ENCODE measurements at places on chromosomes 11 and 22.

DNA sequence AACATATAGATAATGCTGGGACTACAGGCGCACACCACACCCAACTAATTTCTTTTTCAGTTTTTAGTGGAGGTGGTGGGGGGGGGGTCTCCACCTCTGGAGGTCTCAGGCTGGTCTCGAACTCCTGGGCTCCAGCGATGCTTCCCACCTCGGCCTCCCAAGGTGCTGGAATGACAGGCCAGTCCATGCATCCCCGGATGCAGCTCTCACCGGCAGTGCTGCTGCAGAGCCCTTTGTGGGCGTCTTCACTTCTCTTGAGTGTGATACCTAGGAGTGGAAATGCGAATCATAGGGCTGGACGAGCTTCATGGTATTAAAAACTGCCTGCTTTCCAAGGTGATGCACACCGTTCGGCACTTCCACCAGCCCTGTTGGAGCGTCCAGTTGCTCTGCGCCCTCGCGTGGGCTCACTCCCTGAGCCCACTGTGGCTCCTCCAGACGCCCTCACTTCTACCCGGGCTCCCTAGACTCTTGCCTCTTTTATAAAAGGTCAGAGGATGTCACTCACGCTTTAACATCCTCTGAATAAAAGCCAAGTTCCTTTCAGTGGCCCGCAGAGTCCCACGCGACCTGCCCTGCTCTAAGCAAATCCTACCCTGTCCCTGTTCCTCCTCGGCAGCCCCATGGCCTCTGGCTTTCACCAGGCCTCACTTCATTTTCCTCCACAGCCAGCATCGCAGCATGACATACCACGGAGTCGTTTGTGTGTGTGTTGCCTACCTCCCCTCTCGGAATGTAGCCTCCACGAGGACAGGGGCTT lies 837 bp upstream of the BID start:
- no peak overlapping the region for H3K27ac ChIP-seq
- peaks cover 3% of the 10 kb centered on the region for H3K4me1 ChIP-seq
- DNase-seq, result no peak
- H3K36me3 ChIP-seq, result no peaks in the 10 kb centered on the region

DNA sequence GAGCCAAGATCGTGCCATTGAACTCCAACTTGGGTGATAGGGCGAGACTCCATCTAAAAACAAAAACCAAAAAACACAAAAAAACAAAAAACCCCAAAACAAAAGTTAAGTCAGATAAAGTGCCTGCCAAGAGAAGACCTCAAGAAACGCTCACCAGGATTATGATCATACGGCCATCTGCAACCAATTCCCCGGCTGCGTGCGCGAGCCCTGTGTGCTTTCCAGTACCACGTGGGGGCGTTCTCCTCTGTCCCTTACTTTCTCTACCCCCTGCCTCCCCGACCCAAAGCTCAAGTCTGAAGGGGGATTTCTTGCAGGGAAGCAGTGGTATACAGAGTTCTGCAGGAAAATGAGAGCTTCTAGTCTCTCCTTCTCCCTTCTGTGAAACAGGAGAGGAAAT lies 10.5 kb upstream of the RPS19BP1 start:
- DNase-seq, result no peak
- H3K4me1 ChIP-seq, result no peaks in the 10 kb centered on the region
- no peaks in the 10 kb centered on the region for H3K27me3 ChIP-seq
- H3K36me3 ChIP-seq, result no peaks in the 10 kb centered on the region
- H3K27ac ChIP-seq, result no peak overlapping the region
- H3K4me3 ChIP-seq, result no peak overlapping the region

GRCh38 chr11:127039591-127039990 lies 39.0 kb upstream of the KIRREL3 start:
- DNase-seq, result no peak
- no peak overlapping the region for H3K27ac ChIP-seq
- no peaks in the 10 kb centered on the region for H3K27me3 ChIP-seq
- H3K4me3 ChIP-seq, result no peak overlapping the region

- peak overlapping the region; percentile 95 for H3K27ac ChIP-seq
- no peak for DNase-seq
- peaks cover 37% of the 10 kb centered on the region for H3K4me1 ChIP-seq
- H3K4me3 ChIP-seq, result peak overlapping the region; percentile 95
- H3K36me3 ChIP-seq, result peaks cover 13% of the 10 kb centered on the region
These were observed 781 bp downstream of the SIDT2 start for GRCh38 chr11:117179048-117179999.

DNA sequence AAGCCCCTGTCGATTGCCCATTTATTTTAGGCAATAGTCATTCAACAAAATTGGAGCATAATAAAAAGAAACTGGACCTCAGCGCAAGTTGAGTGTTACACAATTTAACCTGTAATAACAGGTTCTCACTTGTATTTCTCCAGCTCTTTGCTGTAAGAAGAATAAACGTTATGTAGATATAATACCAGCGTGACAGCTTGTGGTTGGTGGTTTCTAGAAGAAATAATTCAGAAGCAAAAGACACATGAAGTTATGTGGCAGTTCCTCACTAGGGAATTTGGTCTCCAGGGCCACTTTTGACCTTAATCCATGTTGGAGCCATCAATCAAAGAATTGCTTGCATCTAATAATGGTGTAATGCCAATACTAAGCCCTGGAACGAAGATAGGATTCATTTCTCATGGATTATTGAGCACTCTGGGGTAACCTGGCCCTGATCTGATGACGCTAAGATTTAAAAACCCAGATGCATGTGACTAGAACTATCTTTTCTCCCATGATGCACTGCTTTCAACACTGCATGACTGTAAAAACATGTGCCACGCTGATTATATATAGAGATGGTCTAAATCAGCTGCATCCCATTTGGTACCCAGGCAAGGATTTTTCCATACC lies 129.7 kb upstream of the LDLRAD3 start:
- no peak overlapping the region for H3K27ac ChIP-seq
- no peaks in the 10 kb centered on the region for H3K27me3 ChIP-seq
- H3K36me3 ChIP-seq, result no peaks in the 10 kb centered on the region
- H3K4me1 ChIP-seq, result no peaks in the 10 kb centered on the region
- no peak for DNase-seq

DNA sequence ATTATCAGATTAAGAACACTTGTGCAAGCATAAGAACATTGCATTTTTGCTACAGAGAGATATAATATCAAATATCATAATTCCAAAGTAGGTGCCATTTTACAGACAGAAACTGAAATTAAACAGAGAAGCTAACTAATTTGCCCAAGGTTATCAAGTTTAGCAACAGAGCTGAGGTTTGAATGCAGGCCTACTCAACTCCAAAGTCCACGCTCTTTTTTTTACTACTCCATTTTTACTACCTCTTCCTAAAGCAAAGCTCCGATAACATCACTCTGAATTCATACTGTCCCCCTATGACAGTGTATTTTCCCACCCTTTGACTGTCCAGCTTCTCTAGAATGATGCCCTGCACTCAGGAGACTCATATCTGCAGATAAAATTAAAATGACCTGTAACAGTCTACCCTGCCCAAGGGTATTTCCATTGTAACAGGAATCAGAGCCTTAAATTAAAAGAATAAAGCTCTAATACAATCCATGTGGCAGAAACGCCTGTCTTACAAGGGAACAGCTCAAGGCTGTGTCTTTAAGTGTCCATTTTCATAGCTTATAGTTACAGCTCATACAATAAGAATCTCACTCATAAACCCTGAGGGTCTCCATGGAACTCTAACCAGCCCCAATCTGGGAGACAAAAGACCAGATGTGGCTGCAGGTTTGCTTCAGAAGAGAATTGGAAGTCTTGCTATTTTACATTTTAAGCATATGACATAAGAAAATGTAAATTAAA lies 36.8 kb downstream of the ALG9 start:
- peaks cover 36% of the 10 kb centered on the region for H3K36me3 ChIP-seq
- H3K27me3 ChIP-seq, result no peaks in the 10 kb centered on the region
- no peaks in the 10 kb centered on the region for H3K4me1 ChIP-seq
- no peak for DNase-seq

DNA sequence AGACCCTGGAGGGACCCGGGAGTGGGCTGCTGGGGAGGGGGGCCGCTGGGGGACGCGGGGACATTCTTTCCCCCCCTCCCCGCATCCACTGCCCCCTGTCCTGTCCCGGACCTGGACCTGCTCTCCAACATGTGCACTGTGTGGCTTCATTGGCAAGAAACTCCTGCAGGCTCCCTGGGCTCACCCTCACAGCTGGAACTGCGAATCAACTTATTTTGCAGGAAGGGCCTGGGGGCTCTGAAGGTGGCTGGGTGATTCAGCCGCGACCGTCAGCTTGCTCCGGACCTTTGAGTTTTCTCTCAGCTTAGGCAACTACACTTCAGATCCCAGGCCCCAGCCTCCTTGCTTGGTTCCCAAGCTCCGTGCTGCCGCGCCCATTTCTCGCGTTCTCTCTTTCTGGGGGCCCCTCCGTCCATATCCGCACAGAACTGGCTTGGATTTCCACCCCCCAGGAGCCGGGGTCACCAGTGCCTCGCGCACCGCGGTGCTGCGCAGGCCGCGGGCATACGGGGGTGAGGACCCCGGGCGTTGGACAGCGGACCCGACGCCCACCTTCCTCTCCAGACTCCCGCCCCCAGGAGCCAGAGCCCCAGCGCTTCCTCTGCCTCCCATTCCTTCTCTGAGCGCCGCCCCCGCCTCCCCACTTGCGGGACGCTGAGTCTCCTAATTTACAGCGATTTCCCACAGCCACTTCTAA lies 471 bp upstream of the AHNAK start:
- peak overlapping the region; percentile 98 for H3K27ac ChIP-seq
- H3K27me3 ChIP-seq, result no peaks in the 10 kb centered on the region
- peak overlapping the region; percentile 91 for H3K4me3 ChIP-seq
- DNase-seq, result no peak
- H3K4me1 ChIP-seq, result peaks cover 67% of the 10 kb centered on the region

DNA sequence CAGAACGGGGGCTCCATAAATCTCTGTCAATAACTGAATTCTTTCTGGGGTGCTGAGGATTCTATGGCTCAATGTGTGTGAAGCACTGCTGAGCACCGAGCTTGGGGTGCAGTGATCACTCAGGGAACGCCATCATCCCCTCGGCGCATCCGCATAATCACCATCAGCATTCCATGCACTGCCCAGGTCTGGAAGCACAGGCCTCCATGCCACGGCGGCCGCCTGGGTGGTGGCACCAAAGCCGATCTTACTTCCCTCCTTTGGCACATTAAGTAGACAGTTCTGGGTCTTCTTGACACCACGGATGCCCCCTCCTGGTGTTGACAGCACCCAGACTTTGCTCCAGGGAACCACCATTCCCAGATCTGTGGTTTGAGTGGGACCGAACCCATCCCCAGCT lies 15.6 kb downstream of the LTO1 start:
- H3K4me3 ChIP-seq, result no peak overlapping the region
- H3K27ac ChIP-seq, result no peak overlapping the region
- H3K36me3 ChIP-seq, result peaks cover 12% of the 10 kb centered on the region
- DNase-seq, result no peak
- no peaks in the 10 kb centered on the region for H3K27me3 ChIP-seq

DNA sequence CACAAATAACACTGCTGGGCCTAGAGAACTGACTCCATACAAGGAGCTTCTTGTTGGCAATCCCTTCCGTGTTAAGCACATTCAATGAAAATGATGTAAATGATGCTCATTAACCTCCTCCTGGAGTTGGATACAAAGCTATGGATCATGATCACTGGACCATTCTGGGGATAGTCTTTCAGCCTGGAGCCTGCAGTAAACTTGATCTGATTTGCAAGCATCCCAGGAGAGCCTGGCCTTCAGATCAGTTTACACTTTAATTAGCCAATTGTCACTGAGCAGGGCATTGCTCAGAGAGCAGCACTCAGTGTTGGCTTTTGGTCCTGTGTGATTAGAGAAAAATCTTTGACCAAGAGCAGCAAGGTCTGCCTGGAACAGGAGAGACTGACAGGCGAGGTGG lies 45.6 kb downstream of the ARFGAP3 start:
- no peaks in the 10 kb centered on the region for H3K27me3 ChIP-seq
- no peak overlapping the region for H3K4me3 ChIP-seq
- peaks cover 66% of the 10 kb centered on the region for H3K36me3 ChIP-seq
- H3K27ac ChIP-seq, result no peak overlapping the region

- DNase-seq, result no peak
- no peak overlapping the region for H3K27ac ChIP-seq
- no peaks in the 10 kb centered on the region for H3K4me1 ChIP-seq
- H3K4me3 ChIP-seq, result no peak overlapping the region
- H3K27me3 ChIP-seq, result no peaks in the 10 kb centered on the region
- no peaks in the 10 kb centered on the region for H3K36me3 ChIP-seq
These were observed 34.4 kb upstream of the HEPHL1 start for GRCh38 chr11:93986716-93987115.

DNA sequence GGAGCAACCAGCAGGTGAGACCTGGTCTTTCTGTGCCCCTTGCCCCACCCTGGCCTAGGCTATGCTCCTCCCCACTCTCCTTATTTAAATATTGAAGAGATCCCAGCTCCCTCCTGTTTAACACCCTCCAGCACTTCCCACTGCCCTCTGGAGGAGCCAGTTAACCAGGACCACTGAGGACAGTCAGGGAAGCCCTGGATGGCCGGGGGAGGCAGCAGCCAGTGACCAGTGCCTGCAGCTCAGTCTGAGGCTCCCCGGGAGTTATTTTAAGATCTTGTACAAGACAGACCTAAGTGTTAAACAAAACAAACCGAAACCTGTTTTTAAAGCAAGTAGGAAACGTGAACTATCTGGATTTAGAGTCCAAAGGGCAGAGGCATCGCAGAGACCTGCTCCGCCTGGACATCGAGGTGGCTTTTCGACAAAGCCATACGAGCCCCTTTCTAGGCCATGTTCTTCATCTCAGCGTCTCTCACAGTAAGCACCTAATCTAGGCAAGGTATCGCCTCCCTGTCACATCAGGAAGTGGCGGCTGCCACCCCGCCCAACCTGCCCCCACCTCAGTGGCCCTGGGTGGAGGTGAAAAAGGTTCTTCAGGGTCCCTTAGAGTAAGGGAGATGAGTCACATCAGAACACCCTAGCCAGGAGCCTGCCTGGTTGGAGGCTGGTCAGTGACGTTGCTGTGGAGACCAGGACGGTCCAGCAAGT lies 35.2 kb downstream of the TRMU start:
- no peaks in the 10 kb centered on the region for H3K36me3 ChIP-seq
- no peaks in the 10 kb centered on the region for H3K27me3 ChIP-seq
- no peak for DNase-seq
- no peak overlapping the region for H3K4me3 ChIP-seq
- no peaks in the 10 kb centered on the region for H3K4me1 ChIP-seq

DNA sequence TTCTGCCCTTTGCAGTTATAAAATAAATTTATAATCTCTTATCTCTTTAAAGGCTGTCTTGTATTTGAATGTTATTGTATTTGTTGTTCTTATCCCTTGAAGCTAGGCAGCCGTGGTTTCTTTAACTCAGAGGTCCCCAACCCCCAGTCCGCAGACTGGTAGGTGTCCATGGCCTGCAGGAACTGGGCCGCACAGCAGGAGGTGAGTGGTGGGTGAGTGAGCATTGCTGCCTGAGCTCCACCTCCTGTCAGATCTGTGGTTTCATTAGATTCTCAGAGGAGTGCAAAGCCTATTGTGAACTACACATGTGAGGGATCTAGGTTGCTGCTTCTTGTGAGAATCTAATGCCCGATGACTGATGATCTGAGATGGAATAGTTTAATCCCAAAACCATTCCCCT lies 380.0 kb upstream of the CCDC90B start:
- DNase-seq, result no peak
- H3K4me3 ChIP-seq, result no peak overlapping the region
- no peaks in the 10 kb centered on the region for H3K36me3 ChIP-seq
- no peak overlapping the region for H3K27ac ChIP-seq
- no peaks in the 10 kb centered on the region for H3K27me3 ChIP-seq

GRCh38 chr11:662689-663274 lies 25.7 kb downstream of the DRD4 start:
- no peak overlapping the region for H3K4me3 ChIP-seq
- no peaks in the 10 kb centered on the region for H3K27me3 ChIP-seq
- H3K27ac ChIP-seq, result no peak overlapping the region
- peak; percentile 25 for DNase-seq

GRCh38 chr11:59145534-59145933 lies 2.9 kb downstream of the FAM111A start:
- peaks cover 9% of the 10 kb centered on the region for H3K4me1 ChIP-seq
- H3K4me3 ChIP-seq, result no peak overlapping the region
- H3K27me3 ChIP-seq, result no peaks in the 10 kb centered on the region
- no peak for DNase-seq

Measured in thoracic aorta (tissue), 2 donors.